Upper lobe of left lung (tissue), 6 donors: ENCODE measurements at places on chromosomes 6 and 20. TPM values are rescaled to one million over a fixed set of nuclear protein-coding genes. Genes with fewer than 3 reads are reported as not detected.

DNA sequence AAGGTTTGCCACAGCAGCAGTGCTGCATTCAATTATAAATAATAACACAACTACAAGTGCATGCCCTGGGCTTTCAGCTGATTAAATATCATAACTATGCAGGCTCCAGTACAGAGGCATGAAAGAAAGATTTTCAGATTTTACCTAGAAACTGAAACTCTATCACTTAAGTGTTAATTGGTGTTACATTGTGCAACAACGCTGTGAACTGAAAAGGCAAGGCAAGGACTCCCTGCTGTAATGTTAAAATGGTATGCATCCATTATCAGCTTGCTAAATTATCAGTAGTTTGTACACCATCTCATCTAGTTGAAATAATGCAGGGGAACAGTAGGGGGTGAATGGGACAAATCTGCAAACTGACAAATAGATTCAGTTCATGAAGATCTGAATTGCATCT, 976.7 kb upstream of the MANEA start:
- no peak for DNase-seq

DNA sequence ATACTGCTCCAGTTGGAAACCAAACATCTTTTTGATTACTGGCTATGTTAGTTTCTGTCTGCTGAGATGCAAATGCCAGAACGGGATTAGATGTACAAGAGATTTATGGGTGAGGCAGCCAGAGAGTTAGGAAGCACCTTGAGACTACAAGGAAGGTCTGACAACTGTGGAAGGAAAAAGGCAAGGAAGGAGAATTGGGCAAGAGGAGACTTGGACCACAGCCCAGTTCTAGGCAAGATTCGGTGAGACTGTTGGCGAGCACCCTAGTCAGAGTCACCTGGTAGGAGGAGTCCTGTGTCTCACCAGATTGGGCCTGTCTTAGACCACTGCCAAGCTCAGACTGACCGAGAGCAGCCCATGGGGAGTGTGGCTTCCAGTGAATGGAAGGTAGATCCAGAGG, 91.8 kb upstream of the F13A1 start:
- DNase-seq: no peak

BPIFB1 gene
- 4.8 TPM for total RNA-seq

KIF13A gene
- 35.8 TPM for total RNA-seq
